ENCODE measurements at places on chromosomes 7 and 10.

- no peak for DNase-seq
Observed at GRCh38 chr7:141872931-141873330, 31.6 kb upstream of the PRSS37 start.

DNA sequence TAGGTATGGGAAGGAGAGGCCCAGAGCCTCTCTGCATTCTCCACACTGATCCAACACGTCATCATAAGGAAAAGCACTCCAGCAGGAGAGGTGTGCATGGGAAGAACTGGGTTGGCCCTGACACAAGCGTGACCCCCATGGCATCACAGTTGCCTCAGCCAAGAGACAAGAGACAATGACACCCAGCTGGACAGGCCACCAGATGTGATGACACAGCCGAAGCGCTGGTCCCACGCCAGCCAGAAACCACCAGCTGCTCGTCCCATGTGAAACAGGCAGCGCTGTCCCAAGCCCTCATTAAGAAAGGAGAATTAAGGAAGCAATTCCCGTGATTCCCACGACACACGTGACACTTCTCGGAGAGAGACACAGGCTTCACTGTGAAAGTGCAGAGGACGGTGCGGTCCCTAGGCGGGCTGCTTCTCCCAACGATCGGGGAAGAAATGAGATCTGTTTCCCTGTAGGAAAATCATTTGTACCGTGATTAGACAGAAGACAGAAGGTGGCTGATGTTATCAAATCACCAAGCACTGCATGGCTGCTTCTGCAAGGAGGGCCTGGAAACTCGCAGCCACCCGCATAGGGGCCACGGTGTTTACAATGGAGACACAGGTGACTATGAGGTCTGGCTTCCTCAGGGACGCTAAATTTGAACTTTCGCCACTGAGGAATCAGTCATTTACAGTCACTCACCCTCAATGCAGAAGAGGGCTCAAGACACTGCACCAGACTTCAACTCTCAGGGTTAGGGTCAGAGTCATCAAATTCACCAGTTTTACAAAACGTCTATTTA is 74.5 kb downstream of the DIP2C start:
- no peak for DNase-seq

- DNase-seq = no peak
Observed at GRCh38 chr7:85928500-85928899, 715.2 kb upstream of the GRM3 start.

DNA sequence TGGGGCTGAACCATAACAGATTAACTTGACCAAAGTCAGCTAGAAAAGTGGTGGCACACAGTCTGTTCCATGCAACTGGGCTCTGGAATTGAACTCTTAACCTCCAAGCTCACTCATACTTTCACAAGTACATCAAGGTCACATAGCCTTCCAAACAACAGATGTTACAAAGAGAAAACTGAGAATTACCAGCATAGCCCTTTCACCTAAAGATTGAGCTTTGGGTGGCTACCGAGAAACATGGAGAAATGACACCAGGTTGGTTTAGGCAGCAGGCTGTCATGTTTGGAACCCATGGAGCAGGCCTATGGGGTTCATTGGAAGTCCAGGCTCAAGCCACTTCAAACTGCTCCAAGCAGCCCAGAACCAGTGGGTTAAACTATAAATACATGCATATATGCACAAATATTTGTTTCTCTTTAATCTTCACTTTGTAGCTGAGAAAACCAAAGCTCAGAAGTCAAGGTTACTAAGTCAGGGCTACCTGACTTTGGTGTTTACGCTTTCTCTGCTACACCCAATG is 59.1 kb downstream of the MALSU1 start:
- DNase-seq = no peak

- DNase-seq = no peak
Observed at GRCh38 chr7:11706666-11707605, 125.1 kb downstream of the THSD7A start.

DNA sequence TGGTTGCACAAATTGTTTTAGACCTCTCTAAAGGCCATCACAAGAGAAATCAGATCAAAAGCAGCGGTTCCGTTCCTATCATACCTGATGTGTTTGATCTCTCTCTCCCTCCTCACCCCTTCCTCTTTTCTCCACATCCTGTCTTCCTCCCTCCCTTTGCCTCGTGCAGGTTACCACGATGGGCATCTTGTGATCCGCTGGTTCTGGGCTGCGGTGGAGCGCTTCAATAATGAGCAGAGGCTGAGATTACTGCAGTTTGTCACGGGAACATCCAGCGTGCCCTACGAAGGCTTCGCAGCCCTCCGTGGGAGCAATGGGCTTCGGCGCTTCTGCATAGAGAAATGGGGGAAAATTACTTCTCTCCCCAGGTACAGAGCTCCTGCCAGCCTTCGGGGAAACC is 28.5 kb upstream of the STK17A start:
- DNase-seq = no peak

DNA sequence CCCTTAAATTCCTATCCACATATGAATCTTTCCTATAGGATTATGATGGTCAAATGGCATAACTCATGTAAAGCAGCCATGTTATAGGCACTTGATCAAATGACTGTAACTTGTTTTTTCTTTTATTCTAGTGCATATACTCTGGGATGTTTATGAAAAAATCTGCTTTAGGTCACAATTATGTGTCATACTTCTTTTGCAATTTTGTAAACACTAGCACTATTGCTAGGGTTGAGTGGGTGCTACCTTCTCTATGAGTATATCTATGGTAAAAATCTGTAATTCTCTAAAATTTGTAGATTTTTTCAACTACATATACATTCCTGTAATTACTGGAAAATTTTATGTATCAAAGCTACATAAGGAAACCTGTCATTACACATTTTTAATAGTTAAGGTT is 50.0 kb downstream of the HGF start:
- DNase-seq = no peak

DNA sequence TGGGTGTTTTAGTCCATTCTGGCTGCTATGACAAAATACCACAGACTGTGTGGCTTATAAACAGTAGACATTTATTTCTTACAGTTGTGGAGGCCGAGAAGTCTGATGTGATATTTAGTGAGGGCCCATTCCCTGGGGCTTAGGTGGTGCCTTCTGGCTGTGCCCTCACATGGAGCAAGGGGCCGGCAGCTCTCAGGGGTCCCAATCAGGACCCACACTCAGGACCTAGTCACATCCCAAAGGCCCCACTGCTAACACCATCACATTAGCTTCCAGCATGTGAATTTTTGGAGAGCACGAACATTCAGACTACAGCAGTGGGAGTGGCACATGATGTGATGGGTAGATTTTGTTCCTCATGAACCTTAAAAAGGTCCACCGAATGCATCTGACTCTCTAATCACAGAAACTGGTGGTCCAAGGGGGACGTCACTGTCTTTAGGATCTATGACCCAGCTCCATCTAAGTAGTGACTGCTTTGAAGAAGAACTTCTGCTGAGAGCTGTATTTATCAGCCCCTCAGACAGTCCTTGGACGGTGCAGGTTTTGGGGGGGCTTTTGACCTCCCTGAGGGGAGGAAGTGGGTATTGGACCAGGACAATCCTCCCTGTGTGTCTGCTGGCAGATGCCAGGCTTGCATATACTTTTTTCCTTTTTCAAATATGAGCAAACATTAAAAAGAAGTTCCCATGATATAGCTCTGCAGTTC is 154.5 kb upstream of the ZNF32 start:
- no peak for DNase-seq

GRCh38 chr7:28318101-28318762 is 94.1 kb upstream of the CREB5 start:
- no peak for DNase-seq

GRCh38 chr7:130970696-130971095 is 236.7 kb upstream of the KLF14 start:
- no peak for DNase-seq

GRCh38 chr7:52940481-52940880 is 95.0 kb upstream of the POM121L12 start:
- no peak for DNase-seq

GRCh38 chr10:29974773-29975172 is 84.6 kb downstream of the JCAD start:
- no peak for DNase-seq

GRCh38 chr10:116169782-116170445 is 103.1 kb downstream of the GFRA1 start:
- no peak for DNase-seq

GRCh38 chr7:12607134-12607533 is 36.6 kb downstream of the SCIN start:
- DNase-seq = no peak

- DNase-seq = no peak
Observed at GRCh38 chr7:101996131-101996691, 178.8 kb downstream of the CUX1 start.

GRCh38 chr10:122138831-122139625 is 132.1 kb upstream of the BTBD16 start:
- no peak for DNase-seq

GRCh38 chr10:76195654-76196390 is 764.4 kb downstream of the LRMDA start:
- DNase-seq = no peak

- no peak for DNase-seq
Observed at GRCh38 chr7:28076423-28077200, 104.0 kb downstream of the JAZF1 start.

GRCh38 chr10:71351087-71351486 is 32.0 kb downstream of the SLC29A3 start:
- no peak for DNase-seq

- DNase-seq = no peak
Observed at GRCh38 chr10:54904833-54905232, 103.8 kb upstream of the PCDH15 start.

- no peak for DNase-seq
Observed at GRCh38 chr7:70484255-70484654, 647.7 kb upstream of the GALNT17 start.

GRCh38 chr10:103445767-103446567 is 6.2 kb downstream of the CALHM2 start:
- no peak for DNase-seq

DNA sequence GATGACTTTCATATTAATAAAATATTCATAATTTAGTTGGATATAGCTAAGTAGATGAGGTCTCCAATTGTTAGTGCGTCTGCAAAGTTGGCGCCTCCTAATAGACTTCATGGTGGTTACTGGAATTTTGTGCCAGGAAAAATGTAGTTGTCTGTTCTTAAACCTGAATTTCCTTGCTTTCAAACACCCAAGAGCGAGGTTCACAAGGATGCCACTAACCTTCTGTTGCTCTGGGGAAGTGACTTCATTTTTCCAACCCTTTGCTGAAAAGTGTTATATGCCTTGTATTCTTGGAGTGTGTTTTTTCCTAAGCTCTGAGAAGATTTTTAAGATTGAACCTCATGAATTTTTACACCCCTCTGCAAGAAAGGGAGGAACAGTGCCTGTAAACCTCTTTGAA is 98.9 kb upstream of the GLCCI1 start:
- DNase-seq = no peak

- DNase-seq = no peak
Observed at GRCh38 chr10:90959826-90960225, 38.9 kb upstream of the ANKRD1 start.

GRCh38 chr7:155913291-155913690 is 101.0 kb upstream of the SHH start:
- DNase-seq = no peak

- DNase-seq = no peak
Observed at GRCh38 chr7:14604606-14605005, 297.9 kb downstream of the DGKB start.

GRCh38 chr7:117018713-117019112 is 65.4 kb downstream of the ST7 start:
- no peak for DNase-seq

DNA sequence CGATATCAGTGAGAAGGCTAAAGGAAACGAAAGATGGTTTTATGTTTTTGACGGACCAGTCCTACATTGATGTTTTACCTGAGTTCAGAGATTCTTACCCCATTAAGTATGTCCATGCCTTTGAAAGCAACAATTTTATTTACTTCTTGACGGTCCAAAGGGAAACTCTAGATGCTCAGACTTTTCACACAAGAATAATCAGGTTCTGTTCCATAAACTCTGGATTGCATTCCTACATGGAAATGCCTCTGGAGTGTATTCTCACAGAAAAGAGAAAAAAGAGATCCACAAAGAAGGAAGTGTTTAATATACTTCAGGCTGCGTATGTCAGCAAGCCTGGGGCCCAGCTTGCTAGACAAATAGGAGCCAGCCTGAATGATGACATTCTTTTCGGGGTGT is 27.7 kb downstream of the MET start:
- no peak for DNase-seq

DNA sequence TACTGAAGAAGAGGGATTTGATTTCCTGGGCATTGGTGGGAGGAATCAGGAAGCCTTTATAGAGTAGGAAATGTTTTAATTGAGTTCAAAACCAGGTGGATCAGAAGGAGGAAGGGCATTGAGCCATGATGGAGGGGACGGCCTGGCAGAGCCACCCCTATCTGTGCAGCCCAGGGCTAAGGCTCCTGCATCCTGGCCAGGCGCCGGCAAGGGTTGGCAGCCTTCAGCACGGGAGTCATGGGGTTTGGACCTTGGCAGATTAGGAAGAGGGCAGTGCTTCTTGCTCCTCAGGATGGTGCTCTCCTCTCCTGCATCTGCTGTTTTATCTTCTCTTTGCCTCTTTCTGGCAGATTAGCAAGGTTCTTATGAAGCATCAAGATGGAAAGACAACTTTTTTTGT is 12.5 kb downstream of the ZNF862 start:
- DNase-seq = no peak

DNA sequence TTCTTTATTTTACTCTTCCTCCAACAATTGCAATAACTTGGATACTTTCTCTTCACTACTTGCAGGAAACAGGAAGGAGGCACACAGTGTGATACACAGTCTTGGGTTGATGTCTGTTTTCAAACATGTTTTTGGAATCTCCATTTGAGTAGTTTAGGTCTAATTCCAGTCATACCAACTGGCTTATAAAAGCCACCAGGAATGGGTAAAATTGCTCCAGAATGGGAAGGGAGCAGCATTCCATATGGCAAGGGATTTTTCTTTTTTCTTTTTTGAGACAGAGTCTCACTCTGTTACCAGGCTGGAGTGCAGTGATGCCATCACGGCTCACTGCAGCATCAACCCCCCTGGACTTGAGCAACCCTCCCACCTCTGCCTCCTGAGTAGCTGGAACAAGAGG is 545.1 kb upstream of the GALNT17 start:
- DNase-seq = no peak

- DNase-seq = peak; percentile 36
Observed at GRCh38 chr7:2804227-2804763, 39.8 kb downstream of the GNA12 start.

DNA sequence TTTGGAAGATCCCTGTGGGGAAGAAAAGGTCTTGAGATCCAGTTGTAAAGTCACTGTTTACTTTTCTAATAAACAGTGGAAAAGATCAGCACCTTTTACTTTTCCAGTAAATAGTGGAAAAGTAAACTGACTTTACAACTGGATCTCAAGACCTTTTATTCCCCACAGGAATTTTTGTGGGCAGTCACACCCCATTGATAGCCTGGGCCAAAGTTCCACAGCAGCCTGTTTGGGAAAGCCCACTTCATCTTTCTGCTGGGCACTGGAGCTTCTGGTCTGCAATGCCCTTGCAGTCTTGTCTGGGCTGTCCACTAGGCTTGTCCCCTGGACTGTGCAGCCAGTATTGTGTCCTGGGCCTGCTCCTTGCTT is 50.2 kb downstream of the ADCY1 start:
- DNase-seq = no peak

Data from HuH-7 (cell line).